ENCODE measurements at places on chromosomes 3 and 15.

DNA sequence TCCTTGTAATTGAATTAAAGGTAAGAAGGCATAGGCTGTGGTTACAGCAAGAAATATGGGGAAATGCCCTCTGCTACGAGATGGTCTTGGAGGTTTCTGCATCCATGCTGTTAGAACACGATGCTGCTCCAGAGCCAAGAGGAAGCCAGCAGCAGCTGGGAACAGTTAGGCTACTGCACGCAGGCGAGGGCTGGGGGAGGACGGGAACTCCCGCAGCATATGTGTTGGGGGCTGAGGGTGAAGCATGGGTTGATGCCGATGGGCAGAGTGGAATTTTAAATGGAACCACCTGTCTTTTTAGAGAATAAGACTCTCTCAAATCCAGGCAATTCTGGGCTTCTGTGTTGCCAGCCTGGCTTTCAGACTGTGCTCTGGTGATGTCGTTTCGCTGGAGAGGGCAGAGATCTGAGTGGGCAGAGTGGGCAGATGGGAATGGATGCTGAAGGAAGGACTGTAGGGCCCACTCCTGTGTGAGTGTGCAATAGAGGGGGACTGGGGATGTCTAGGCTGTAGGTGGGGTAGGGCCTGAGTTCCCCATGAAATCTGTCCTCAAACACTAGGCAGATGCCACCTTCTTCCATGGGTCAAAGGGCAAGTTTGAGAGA is 417.0 kb upstream of the TPM1 start:
- DNase-seq, result peak; percentile 36

DNA sequence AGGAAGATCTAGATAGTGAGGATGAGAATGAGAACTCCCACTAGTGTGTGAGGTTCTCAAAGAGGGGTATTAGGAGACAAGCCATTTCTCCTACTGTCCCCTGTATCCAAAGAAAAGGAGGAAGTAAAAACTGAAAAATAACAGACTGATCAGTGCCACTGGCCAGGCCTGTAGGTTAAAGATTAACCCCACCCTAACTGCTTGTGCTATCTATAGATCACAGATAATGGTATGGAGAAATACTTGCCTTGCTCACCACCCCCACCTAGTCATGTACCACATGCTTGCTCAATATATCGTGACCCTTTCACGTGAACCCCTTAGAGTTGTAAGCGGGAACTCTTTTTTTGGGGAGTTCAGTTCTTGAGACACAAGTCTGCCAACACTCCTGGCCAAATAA is 519.7 kb upstream of the FRG2C start:
- DNase-seq, result no peak

DNA sequence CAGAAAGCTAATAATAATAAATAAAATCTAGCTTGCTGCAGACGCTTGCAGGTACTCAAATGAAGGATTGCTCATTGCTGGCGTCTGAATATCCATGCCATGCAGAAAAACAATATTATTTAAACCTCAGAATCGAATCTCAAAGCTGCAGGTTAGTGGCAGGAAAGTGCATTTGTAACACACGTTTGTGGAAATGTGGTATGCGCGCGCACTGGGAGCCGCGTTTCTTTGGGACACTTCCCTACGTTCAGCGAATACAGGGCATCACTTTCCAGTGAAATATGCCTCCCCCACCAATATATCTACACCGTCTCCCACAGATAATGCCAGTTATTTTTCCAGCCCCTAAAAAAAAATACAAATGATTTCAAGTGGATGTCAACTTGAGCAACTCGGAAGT is 37.1 kb downstream of the ZIC4 start:
- DNase-seq, result no peak

DNA sequence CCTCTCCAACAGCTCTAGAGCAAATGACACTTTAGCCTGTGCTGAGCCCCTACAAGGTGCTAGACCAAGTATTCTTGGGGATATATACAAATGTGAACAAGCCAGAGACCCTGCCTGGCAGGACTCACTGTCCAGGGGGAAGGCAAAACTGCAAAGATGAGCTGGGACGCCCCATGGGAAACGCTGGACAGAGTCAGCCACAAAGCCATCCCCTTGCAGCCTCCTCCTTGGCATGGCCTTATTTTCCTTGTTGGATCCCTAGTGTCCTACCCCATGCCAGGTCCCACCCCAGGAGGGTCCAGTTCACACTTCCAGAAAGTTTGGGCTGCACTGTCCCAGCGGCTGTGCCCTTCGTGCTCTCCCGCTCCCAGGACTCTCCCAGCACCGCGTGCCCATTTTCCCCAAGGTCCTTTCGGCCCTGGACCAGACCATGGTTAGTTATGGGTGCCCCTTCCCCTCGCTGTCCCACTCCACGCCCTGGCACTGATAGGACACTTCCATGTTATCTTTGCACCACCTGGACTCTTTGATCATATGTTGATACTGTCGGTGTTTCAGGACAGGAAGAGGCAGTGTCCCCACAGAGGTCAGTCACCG is 5.8 kb upstream of the NRROS start:
- DNase-seq, result no peak

GRCh38 chr3:158248261-158248660 is 138.4 kb downstream of the RSRC1 start:
- DNase-seq, result no peak

GRCh38 chr3:32813180-32813579 is 4.6 kb upstream of the TRIM71 start:
- DNase-seq, result no peak

DNA sequence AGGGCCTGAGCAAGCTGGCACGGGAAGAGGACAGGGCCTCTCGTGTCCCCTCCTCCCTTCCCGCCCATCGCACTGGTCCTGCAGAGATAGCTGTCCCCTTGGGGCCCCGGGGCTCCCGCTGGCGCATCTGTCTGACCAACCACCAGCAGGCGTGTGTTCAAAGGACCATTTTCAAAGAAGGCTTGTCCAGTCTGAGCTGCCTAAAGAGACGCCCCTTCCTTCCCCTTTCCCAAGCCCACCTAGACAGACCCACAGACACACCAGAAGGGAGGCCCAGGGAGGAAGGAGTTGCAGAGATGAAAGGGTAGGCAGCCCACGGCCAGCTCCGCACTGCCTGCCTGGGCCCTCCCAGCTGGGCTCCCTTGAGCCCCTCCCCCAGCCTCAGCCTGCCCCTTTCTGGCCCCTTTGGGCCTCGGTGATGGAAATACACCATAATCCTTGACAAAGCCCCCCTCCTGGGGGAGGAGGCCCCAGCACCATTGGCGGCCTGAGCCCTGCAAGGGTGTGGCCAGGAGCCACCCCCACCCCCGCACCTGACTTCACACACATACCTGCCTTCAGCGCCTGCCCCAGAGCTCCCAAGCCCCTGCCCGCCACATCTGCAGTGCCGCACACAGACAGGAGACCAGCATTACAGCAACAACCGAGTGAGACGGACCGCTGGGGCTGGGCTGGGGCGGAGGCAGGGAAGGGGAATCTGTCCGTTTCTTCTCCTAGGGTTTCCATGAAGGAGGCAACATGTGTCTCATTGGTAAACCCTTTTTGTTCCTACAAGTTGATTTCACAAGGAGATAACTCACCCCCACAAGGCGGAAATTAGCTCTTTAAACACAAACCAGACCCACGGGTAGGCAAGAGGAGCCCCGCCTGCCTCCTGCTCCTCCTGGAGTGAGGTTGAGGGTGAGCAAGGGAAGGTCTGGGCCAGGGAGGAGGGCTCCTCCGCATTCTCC is at the start of gene STRA6:
STRA6 (minus strand) TSS at position 336 of the 950 bp plus-strand sequence. CDS start 520 bp downstream, outside the sequence.
- DNase-seq, result peak; percentile 37

All from EL (cell line).